Foreskin melanocyte (primary cell): ENCODE measurements at places on chromosomes 5 and 9.
A peak's percentile ranks its signal among the peaks of the same experiment; 100 is the strongest.

- DNase-seq = no peak
Measured at GRCh38 chr9:113787871-113788270, 88.2 kb upstream of the ZNF618 start.

- peak; percentile 45 for DNase-seq
Measured at GRCh38 chr9:92140074-92140753, 25.0 kb upstream of the SPTLC1 start.

- no peak for DNase-seq
Measured at GRCh38 chr9:81814794-81815464, 113.3 kb upstream of the SPATA31D4 start.

DNA sequence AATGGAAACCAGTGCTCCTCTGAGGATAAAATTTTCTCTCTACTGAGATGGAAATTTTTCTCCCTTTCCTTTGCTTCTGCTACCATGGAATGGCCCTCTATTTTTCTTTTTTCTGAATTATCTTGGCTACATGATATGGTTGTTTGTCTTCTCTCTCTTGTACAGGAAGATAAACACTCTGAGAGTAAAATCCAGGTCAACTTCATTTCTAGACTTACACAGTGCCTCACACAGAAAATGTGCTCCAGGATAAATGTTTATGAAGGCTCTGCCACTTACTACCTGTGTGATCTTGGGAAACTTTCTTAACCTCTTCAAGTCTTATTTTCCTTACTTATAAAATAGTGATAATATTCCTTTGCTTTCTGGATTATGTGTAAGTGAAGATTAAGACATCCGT is 153.9 kb downstream of the PRELID2 start:
- DNase-seq = no peak

DNA sequence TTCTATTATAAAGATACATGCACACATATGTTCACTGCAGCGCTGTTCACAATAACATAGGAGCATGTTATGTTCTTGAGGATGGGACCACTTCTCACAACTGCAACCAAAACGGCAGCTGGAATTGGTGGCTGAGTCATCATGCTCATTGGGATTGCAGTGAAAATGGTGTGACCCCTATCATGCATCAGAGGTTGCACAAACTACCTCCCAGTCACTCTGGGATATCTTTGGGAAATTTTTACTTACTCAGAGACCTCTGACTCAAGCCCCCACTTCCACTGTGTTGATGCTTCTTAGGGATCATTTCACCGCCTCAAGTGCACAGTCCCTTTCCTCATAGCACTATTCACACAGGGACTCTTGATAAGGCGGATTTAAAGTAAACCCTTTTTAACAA is 474.1 kb downstream of the BNC2 start:
- no peak for DNase-seq

- DNase-seq = no peak
Measured at GRCh38 chr9:5122516-5122915, 62.9 kb downstream of the INSL6 start.

DNA sequence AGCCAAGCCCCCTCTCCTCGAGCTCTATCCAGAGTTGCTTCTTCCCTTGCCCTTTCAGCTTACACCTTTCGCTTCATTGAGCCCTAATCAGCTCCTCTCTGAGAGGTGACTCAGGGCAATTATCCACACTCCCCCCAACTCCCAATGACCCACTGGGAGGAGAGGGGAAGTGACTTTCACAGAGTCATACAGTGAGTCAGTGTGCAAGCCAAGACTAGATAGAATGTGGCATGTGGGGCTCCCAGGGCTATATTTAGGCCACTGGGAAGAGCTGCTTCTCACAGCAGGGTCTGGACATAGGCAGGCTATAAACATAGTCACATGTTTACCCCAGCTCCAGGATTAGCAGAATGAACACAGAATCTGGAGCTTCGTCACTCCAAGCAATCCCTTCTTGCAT is 57.4 kb downstream of the NRG2 start:
- DNase-seq = peak; percentile 77

DNA sequence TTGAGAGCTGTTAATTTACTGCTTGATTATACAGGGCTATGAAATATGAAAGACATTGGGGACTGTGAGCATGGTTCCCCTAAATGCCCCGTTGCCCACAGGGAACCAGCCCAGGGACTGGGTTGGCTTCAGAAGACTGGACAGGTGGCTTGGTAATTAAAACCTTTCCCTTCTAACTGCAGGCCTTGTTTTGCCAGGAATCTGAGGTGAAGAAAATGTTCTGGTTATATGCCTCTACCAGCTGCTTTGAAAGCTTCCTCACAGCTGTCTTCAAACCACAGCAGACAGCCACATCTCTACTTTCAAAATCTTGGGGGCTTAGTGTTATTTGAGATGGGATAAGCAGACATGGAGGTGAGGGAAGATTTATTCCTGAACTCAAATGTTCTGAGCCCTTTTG is 153.3 kb upstream of the SPRY4 start:
- DNase-seq = no peak

DNA sequence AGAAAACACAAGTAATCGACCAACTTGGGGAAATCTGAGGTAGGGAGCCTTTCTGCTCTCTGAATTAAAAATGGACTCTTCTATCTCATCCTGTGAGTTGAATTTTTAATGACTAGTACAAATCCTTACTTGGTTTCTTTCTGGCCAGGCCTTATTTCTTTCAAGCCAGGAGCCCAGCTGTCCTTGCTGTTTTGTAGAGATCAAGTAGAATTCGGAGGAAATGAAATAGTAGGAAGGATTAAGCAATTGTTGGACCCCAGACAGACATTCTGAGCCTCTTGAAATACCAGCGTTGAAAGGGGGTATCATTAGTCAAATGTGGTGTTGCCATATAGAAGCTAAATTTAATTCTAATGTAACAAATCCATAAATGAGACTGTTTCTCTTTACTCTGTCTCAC is 53.7 kb upstream of the SMIM15 start:
- no peak for DNase-seq

DNA sequence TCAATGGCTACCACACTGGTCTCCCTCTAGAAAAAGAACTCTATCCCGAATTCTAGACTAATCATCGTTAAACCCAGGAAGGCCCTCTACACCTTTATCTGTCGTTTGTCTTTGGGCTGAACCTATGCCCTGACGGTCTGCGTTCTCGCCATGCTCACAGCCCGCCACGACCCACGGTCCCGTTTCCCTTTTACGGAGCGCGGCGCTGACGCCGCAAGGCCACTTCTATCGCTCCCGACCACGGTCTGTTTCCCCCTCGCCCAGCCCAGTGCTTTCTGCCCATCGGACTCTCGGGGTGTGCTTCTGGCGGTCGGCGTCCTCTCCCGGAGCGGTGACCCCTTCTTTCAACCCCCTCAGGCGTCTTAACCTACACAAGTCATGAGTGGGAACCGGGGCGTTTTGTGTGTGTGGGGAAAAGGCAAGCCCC is 974 bp downstream of the C9orf40 start:
- DNase-seq = peak; percentile 34

GRCh38 chr9:35000535-35001284 is 11.2 kb downstream of the DNAJB5 start:
- DNase-seq = no peak

- no peak for DNase-seq
Measured at GRCh38 chr5:35061211-35061770, 13.5 kb upstream of the AGXT2 start.

GRCh38 chr5:139407517-139407916 is 3.6 kb upstream of the SPATA24 start:
- no peak for DNase-seq
